WTC11 (cell line): ENCODE measurements at places on chromosomes 11 and 22. TPM values are rescaled to one million over a fixed set of nuclear protein-coding genes. Genes with fewer than 3 reads are reported as not detected.

The TMPRSS5 gene
- 0.85 to 1.7 TPM (median 1.1 TPM) in 3 replicates for total RNA-seq

The CHRDL2 gene
- 0.25 to 0.55 TPM (median 0.37 TPM) in 3 replicates for total RNA-seq

The NPAS4 gene
- 0.27 to 0.79 TPM (median 0.44 TPM) in 3 replicates for total RNA-seq

The CD3D gene
- 0.33 to 1.3 TPM (median 0.89 TPM) in 3 replicates for total RNA-seq
